ENCODE measurements at places on chromosomes 1 and 21.
A peak's percentile ranks its signal among the peaks of the same experiment; 100 is the strongest.

DNA sequence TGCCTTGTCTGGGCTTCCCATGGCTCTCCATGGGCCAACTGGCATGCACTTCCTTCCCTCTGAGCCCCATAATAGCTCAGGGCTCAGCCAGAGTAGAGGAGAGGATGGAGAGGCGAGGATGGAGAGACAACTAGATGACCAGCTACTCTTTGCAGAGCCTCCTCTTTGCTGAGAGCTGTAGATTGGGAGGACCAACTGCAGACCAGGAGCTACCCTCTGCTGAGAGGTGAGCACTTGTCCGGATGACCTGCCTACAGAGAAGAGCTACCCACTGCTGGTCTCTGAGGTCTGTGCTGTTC lies 58.0 kb upstream of the ETV3 start:
- no peak for DNase-seq

- no peak for DNase-seq
Measured at GRCh38 chr1:182071924-182072323, 10.4 kb upstream of the ZNF648 start.

GRCh38 chr1:33342041-33342723 lies 21.3 kb upstream of the A3GALT2 start:
- peak; percentile 35 for DNase-seq

DNA sequence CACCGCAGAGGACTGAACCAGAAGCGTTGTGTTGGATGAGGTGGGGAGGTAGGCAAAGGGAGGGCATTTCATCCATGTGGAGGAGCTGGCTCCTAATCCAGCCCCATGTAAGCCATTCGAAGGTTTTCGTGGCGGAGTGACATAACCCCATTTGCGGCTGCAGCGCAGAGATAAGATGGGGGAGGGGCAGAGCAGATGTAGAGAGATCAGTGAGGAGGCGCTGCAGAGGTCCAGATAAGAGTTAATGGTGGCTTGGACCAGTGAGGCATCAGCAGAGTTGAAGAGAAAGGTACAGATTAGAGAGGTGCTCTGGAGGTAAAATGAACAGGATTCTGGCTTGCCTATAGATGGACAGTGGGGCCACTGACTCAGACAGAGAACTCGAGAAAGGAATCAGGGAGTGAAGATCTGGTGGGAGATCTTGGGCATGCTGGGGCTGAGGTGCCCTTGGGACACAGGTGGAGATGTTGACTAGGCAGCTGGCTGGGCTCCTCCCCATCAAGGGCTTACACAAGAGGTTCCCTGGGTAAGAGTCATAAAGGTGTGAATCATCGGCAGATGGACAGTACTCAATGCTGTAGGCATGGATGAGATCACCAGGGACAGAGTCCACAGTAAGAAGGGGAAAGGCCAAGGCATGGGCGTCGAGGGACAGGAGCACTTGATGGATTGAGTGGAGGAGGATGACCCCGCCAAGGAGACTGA lies 7.8 kb upstream of the PTPRF start:
- peak; percentile 60 for DNase-seq

DNA sequence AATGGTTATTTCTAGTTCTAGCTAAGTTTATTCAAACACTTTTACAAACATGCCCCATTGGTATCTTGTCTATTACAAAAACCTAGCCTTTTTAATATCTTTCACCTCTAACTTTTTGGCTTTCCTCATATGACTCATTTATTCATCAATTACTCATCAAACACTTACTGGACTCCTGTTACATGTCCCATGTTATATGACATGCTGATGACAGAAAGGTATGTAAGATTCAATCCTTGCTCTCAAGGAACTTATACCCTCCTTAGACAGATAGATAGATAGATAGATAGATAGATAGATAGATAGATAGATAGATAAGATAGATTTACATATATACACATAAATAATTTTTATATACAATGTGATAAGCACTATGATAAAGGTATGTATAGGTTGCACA lies 33.9 kb upstream of the INSL5 start:
- no peak for DNase-seq

GRCh38 chr1:54854381-54855020 lies 32.5 kb downstream of the DHCR24 start:
- no peak for DNase-seq

GRCh38 chr1:200183637-200184036 lies 156.1 kb downstream of the NR5A2 start:
- peak; percentile 60 for DNase-seq

GRCh38 chr1:167052389-167052788 lies 37.8 kb downstream of the GPA33 start:
- DNase-seq = no peak
